Cardiac septum (tissue), 1 donor: ENCODE measurements at places on chromosomes 7 and 10. TPM values are rescaled to one million over a fixed set of nuclear protein-coding genes. Genes with fewer than 3 reads are reported as not detected.

Gene PLCE1
- total RNA-seq, result 51.5 TPM

Gene CXCL12
- total RNA-seq, result 121 TPM

Gene PON1
- not detected for total RNA-seq

Gene HOXA4
- total RNA-seq, result 1.1 TPM

GRCh38 chr10:111126077-111126476 is 49.2 kb downstream of the ADRA2A start:
- DNase-seq, result no peak

DNA sequence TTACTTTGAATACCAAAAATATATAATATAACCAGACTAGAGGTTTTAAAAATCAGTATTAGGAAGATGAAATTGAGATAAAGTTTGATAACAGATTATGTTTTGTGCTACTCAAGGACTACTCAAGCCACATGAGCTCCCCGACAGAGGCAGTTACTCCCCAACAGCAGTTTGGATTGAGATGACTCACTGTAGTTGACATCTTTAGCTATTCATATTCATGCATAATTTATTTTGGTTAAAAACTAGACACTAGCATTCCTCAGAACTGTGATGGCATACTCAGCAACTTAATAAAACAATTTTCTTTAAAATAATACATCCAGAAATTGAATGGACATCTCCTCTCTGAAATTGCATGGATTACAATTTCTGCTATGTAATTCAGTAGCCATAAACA is 19.6 kb downstream of the PCLO start:
- DNase-seq, result no peak

GRCh38 chr10:96496281-96496925 is 17.3 kb downstream of the TLL2 start:
- DNase-seq, result peak; percentile 19

DNA sequence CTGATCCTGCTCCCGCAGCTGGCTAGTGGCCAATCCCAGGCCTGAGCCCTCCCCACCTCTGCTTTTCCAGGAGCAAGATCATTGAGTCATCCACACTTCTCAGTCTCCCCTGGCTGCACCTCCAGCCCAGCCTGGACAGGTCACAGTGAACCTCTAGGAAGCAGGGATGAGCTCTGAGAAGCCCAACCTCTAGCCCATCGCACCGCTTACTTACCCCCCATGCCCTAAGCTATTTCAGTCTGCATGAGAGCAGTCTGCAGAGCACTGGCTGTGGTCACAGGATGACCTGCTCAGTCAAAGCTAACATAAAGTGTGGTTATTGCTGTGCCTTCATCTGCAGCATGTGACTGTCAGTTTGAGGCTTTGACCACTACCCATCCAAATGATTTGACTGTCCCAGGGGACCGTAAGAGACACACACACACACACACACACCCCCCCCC is 129.2 kb downstream of the SORBS1 start:
- DNase-seq, result no peak

- no peak for DNase-seq
Measured at GRCh38 chr7:27804139-27804538, 64.2 kb downstream of the TAX1BP1 start.

DNA sequence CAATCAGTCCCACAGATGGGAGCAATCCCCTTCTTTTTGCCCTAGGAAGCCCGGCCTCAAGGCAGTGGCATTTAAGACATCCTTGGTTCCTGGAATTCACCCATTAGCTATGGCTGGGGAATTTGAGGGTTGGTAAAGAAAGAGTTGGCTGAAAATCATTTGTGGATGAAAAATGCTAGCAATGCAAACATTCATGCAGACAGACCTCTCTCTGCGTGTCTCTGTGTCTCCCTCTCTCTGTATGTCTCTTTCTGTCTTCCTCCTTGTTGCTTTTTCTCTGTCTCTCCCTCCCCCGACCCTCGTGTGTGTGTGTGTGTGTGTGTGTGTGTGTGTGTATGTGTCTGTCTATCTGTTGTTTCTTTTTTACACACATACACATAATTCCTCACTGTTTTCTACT is 19.4 kb downstream of the LDB3 start:
- DNase-seq, result no peak

DNA sequence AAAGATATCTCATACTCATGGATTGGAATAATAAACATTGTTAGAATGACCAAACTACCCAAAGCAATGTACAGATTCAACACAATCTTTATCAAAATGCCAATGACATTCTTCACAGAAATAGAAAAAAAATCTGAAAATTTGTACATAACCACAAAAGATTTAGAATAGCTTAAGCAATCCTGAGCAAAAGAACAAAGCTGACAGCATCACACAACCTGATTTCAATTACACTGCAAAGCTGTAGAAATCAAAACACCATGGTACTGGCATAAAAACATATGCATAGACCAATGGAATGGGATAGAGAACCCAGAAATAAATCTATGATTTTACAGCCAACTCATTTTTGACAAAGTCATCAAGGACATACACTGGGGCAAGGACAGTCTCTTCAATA is 130.0 kb upstream of the TMEM72 start:
- DNase-seq, result no peak

DNA sequence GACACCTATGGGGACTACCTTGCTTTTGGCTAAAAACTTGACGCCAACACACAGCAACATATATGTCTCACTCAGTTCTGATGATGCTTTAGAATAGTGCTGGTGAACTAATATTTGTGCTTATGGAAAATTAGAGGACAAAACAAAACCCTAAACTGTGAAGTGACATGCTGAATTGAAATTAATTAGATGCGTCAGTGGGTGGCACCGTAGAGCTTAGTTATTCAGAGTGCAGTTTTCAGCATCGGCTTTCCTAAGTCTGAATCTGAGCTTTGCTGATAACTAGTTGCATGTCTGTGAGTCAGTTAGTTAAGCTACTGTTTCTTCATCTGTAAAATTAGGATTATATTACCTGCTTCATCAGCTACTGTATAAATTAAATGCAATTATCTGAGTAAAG is 245.0 kb upstream of the SORCS1 start:
- DNase-seq, result no peak
